Cerebellar nuclear complex (tissue), 1 donor: ENCODE measurements at places on chromosomes 3 and 15.

DNA sequence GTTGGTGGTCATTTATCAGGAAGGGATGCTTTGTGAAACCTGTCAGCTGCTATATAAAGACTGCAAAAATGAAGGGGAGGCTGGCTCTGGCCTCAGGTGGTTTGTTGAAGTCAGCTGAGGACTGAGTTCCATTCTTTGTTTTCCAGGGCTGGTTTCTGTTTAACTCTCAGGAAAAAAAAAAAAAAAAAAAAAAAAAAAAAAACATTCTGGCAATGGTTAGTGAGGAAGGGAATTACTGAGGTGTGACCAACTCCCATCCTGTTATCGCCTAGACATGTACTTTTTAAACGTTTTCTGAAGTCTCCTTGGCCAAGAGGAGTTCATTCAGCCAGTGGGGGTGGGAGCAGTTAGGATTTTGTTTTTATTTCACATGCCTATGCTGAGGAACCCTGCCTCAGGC is 316.3 kb downstream of the OXSM start:
- DNase-seq, result no peak

- no peak for DNase-seq
These were observed 62.0 kb upstream of the ST3GAL6 start for GRCh38 chr3:98701071-98701675.

GRCh38 chr15:74201710-74202420 is 722 bp downstream of the STRA6 start:
- DNase-seq, result no peak

DNA sequence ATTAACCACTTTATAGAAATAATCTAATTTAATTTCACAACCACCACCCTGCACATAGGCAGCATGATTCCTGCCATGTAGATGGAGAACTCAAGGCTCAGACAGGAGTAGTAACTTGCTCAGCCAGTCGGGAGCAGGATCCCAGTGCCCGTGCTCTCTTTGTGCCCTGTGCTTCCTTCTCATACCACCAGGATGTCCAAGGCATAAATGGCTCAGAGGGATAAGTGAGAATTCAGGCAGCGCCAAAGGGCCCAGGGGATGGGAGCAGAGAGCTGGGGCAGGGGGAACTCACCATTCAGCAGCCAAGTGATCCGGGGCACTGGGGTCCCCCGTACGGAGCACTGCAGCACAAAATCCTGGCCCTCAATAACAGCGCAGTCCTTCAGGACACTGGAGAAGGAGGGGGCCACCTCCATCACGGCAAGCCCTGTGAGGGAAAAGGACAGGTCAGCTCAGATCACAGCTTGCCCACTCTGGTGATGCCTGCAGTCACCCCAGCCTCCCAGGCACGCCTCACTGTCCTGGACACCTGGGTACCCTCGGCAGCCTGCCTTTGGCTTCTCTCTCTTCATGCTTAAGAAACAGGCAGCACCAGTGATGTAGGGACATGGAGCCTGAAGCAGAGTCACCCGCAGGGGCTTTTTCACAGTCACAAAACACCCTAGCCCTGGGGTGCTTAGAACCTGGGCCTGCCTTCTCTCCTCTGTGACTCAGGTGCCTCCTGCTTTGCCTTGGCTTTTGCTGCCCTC is 141.0 kb upstream of the HACD2 start:
- no peak for DNase-seq
